Caudate nucleus (tissue), 63 donors: ENCODE measurements at places on chromosomes 12 and 14.

GRCh38 chr12:18551701-18552100 is 186.1 kb downstream of the PLCZ1 start:
- DNase-seq, result no peak

- no peak for DNase-seq
These were observed 15.6 kb upstream of the CACNA2D4 start for GRCh38 chr12:1934068-1934467.

- no peak for DNase-seq
These were observed 51.2 kb downstream of the TESPA1 start for GRCh38 chr12:54933376-54933775.

DNA sequence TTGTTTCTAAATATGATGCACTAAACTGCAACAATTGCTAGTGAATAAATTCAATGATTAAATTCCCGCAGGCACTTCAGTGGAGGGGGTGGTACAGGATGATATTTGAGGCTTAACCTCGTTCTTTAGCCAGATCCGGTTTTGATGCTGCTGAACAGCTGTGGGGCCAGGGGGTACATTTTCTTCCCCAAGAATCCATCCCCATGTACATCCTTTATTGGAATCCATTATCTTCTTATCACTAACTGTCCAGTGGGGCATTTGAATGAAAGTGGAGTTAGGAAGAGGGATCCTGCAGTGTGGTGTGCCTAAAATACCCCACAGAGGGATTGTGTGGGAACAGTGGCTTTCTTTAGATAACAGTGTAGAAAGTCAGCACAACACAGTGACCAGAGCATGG is 45.2 kb upstream of the OASL start:
- DNase-seq, result no peak

DNA sequence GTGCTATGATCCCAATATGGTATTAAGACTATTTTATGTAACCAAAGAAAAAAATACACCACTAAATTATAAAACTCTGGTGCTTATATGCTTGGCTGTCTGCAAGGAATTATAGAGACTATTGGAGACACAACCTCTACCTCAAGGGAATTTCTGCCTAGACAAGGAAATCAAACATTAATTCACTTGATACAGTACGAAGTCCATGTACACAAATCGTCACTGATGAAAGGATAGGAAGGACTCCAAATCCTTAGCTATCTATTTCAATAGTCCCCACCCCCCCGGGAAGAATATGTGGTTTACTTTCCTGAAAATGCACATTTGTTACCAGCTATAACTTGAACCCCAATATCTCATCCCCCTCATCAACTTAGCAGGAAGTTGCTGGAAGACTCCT is 21.9 kb downstream of the RTN1 start:
- DNase-seq, result no peak

- DNase-seq, result no peak
These were observed 69.2 kb downstream of the SLC25A47 start for GRCh38 chr14:100392356-100392755.

DNA sequence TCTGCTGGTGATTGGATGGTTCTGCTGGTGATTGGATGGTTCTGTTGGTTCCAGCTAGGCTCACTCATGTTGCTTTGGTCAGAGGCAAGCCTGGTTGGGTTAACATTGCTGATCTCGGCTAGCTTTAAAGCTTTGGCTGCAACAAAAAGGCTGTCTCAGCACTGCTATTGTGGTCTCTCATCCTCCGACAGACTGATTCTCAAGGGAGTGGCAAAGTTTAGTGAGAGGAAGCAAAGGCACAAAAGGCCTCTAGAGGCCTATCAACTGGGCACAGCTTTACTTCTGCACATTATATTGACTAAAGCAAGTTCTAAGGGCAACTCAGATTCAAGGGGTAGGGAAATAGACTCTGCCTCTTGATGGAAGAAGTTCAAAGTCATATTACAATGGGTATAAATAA is 84.7 kb upstream of the LGR5 start:
- DNase-seq, result no peak

- no peak for DNase-seq
These were observed 9.9 kb downstream of the FOXA1 start for GRCh38 chr14:37585101-37585511.

GRCh38 chr14:39289523-39289922 is 55.8 kb downstream of the MIA2 start:
- no peak for DNase-seq

- DNase-seq, result no peak
These were observed 304.1 kb downstream of the EGLN3 start for GRCh38 chr14:33646692-33647260.

GRCh38 chr12:26798023-26798422 is 35.0 kb downstream of the ITPR2 start:
- no peak for DNase-seq

DNA sequence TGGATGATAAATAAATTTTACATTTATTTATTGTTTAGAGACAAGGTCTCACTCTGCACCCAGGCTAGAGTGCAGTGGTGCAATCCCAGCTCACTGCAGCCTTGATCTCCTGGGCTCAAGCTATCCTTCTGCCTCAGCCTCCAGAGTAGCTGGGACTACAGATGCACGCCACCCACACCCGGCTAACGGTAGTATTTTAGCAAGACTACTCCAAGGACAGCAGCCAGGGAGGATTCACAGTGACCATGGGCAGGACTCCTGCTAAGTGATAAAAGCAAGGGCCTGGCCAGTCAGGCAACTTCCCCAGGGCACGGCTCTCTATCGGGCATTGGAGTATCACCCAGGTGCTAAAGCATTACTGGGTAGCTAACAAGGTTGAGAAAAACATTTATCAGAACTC is 55.4 kb downstream of the ARL6IP4 start:
- no peak for DNase-seq

DNA sequence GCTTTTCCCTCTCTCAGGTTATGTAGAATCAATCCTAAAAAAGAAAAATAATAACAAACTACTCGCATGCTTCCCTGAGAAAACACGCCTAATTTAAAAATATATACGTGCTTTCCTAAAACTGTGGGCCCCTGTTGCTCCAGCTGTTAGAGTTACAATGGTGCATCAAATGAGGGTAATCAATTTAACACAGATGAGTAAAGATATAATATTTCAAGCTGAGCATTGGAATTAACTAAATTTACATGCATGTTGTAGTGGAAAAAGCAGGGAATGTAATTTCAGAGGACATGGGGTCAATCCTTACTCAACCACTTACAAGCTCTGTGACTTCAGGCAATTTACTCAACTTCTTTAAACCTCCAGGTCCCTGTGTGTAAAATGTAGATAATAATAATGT is 22.4 kb upstream of the LGR5 start:
- DNase-seq, result no peak

GRCh38 chr14:77869340-77869739 is 69.4 kb downstream of the ADCK1 start:
- no peak for DNase-seq

GRCh38 chr12:7403466-7403865 is 40.5 kb downstream of the CD163L1 start:
- DNase-seq, result no peak

GRCh38 chr12:85865890-85866289 is 8.2 kb upstream of the NTS start:
- DNase-seq, result no peak

DNA sequence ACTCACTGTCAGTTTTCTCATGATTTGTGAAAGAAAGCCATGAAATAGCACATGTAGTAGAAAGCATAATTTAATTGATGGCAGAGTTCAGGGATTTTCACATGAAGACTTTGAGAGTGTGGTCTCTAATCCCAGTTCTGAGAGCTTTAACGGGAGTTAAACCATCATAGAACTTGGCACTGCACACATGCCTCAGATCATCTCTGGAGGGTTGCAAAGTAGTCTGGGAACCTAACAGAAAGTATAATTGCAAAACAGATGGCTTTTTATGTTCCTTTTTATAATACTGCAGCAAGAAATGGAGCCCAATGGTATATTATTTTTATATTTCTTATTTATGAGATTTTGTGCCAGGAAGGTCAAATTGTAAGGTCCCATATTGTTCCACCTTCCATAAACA is 77.9 kb downstream of the BHLHE41 start:
- DNase-seq, result no peak

- no peak for DNase-seq
These were observed 299.5 kb upstream of the RPL10L start for GRCh38 chr14:46951103-46951502.

DNA sequence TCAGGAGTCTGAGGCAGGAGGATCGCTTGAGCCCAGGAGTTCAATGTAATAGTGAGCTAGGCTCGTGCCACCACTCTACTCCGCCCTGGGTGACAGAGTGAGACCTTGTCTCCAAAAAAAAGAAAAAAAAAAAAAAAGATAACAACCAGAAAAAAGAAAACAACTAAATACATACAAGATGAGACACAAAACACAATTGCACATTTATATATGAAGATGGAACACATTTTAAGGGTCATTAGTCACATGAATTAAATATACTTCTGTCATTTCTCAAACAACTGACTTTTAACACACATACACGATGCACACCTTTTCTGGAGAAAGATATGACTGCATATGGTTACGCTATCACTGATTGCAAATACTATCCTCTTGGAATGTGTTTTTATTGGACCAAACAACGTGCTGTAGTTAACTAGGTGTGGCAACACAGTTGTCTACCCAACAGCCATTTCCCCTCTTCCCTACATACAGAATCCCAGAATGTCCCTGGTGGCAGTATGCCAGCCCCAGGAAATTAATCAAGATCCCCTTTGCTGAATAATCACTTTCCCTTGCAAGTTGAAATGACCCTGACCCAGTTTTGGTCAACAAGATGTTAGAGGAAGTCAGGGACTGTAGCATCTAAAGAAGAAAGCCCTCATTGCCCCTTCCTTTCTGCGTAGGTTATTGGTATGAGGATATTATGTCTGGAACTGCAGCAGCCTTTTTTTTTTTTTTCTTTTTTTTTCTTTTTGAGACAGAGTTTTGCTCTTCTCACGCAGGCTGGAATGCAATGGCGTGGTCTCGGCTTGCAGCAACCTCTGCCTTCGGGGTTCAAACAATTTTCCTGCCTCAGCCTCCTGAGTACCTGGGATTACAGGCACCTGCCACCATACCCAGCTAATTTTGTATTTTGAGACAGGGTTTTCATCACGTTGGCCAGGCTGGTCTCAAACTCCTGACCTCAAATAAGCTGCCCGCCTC is 5.6 kb upstream of the MYL6B start:
- DNase-seq, result no peak

- DNase-seq, result no peak
These were observed 14.0 kb downstream of the KCTD10 start for GRCh38 chr12:109462868-109463692.

DNA sequence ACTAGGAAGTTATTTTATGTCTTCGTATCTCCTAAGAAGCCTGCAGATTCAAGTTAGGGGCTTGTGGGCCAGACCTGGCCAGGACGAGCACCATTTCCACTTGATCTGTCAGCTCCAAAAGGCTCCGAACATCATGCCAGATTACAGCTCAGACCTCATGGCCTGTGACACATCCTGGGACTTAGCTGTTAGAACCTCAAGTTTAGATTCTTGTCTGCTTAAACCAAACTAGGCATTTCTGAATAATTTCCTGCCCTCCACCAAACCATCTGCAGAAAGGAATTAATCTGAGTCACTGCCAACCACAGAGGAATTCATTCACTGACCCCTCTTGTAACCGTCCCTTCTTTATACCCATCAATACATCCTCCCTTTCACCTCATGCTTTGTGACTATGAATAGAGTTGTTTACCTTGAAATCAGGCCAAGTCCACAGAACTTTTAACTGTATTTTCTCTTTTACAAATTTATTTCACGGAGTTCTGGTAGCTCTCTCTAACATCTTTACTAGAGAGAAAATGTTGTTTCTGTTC is 120.3 kb downstream of the FBXL14 start:
- DNase-seq, result no peak

GRCh38 chr12:131040491-131040890 is 86.8 kb downstream of the ADGRD1 start:
- DNase-seq, result no peak

DNA sequence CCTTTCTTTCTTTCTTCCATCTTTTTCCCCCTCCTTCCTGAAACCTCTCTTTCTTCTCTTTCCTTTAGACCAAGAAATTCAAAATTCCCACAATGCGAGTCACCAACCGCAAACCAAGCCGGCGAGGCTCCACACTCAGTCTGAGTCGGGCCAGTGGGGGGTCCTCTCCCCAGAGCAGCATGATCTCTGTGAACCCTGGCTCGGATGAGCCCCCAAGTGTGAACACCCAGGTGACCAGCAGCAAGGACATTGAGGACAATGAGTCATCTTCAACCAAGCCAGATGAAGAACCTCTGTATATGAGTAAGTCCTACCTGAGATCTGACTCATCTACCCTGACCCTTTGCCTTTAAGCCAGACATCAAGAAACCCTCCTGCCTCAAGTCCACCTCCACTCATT is 88.6 kb upstream of the TMEM233 start:
- no peak for DNase-seq

DNA sequence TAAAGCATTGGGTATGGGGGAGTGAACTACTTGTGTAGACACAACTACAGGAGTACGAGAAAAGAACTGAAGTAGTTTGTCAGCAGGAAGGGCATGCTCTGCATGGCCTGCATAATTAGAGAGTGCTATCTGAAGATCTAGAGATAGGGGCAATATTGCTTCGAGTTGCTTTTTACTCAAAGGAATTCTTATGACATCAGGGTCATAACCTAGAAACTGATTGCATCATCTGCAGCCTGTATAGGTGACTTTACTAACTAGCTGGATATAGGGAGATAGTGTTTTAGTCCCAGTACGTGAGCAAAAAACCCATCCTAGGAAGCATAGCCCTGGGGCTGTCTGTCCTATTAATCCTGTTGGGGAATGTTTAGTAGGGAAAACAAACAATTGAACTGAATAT is 39.8 kb downstream of the TMTC3 start:
- DNase-seq, result no peak

GRCh38 chr12:49017891-49018260 is 700 bp downstream of the PRKAG1 start:
- no peak for DNase-seq

DNA sequence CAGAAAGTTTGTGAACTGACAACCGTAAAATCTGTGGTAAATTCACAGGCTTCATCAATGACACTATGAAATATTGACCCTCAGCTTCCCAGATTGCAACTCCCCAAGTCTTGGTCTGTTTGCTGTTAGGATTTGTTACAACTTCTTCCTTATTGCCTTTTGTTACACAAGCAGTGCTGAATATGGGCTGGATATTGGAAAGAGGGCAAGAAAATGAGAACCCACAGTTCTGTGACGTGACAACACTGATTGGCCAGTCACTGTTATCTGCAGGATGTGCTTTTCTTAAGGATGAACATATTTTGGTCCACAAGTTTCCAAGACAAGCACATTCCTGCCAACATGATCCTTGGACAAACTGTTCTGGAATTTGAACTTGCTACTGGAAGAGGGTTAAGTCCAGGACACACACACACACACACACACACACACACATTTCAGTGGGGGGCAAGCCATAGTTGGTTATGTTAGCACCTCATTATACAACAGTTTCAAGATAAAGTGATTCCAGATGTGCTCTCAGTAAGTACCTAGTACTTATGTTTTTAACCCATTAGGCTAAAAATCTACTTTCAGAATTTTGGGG is 16.6 kb upstream of the SLC38A2 start:
- DNase-seq, result no peak

- DNase-seq, result no peak
These were observed 27.4 kb downstream of the ABCD4 start for GRCh38 chr14:74275241-74275841.

GRCh38 chr14:54455363-54455762 is 14.2 kb upstream of the CNIH1 start:
- DNase-seq, result no peak
